ENCODE measurements at places on chromosomes 5 and 9. TPM values are rescaled to one million over a fixed set of nuclear protein-coding genes. Genes with fewer than 3 reads are reported as not detected.
A peak's percentile ranks its signal among the peaks of the same experiment; 100 is the strongest.

The SPRY4 gene
- total RNA-seq: 1.3 TPM

DNA sequence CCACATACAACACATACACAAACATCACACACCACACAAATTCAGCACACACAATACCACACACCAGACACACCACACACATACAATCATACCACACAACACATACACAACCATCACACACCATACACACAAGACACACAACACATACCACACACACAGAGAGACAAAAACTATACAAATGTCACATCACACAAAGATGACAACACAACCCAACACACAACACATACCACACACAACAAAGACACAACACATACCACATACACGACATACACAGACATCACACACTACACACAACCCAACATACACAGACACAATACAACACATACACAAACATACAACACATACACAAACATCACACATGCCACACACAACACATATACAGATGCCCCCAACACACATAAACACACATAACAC, 44.8 kb downstream of the ROR2 start:
- H3K4me3 ChIP-seq: no peak overlapping the region
- no peaks in the 10 kb centered on the region for H3K27me3 ChIP-seq
- no peak overlapping the region for H3K27ac ChIP-seq
- no peak for DNase-seq

- peaks cover 3% of the 10 kb centered on the region for H3K4me1 ChIP-seq
- DNase-seq: no peak
- no peak overlapping the region for H3K27ac ChIP-seq
- no peak overlapping the region for H3K4me3 ChIP-seq
- H3K36me3 ChIP-seq: no peaks in the 10 kb centered on the region
These were observed 471.7 kb upstream of the RORB start for GRCh38 chr9:74025402-74025925.

GRCh38 chr5:160092960-160093707, 26.1 kb downstream of the PWWP2A start:
- H3K27ac ChIP-seq: no peak overlapping the region
- H3K27me3 ChIP-seq: no peaks in the 10 kb centered on the region
- peaks cover 5% of the 10 kb centered on the region for H3K4me1 ChIP-seq
- H3K4me3 ChIP-seq: no peak overlapping the region
- peaks cover 28% of the 10 kb centered on the region for H3K36me3 ChIP-seq

DNA sequence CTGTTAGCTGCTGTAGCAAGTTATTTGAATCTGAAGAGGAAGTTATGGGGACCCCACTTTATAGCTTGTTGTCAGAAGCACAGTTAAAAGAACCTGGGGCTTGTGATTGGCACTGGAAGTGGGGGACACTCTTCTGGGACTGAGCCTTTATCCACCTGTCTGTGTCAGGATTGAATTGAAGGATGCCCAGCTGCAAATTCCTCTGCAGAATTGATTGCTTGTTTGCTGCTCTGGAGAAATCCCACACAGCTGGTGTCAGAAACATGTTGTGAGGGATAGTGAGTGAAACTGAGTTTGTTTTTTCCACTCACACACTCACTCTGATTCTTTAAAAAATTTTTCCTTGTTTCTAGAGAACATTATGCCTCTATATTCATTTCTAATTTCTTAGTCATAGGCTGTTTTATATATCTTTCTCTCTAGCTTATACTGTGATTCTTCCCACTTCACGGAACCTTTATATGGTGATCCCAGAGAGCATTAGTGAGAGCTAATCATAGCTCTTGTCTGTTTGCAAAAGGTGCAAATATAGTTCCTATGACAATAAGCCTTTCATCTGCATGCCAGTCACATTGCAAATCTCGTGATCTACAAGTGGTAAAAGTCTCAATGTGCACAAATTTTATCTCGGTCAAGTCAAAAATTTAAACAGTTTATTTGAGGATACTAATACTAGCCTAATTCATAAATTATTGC, 188.5 kb upstream of the EDIL3 start:
- no peak for DNase-seq
- H3K4me3 ChIP-seq: no peak overlapping the region
- no peaks in the 10 kb centered on the region for H3K4me1 ChIP-seq
- no peaks in the 10 kb centered on the region for H3K27me3 ChIP-seq

The STC2 gene
- not detected for total RNA-seq

GRCh38 chr5:40391642-40392041, 288.1 kb upstream of the PTGER4 start:
- DNase-seq: no peak
- H3K4me3 ChIP-seq: no peak overlapping the region
- no peak overlapping the region for H3K27ac ChIP-seq

DNA sequence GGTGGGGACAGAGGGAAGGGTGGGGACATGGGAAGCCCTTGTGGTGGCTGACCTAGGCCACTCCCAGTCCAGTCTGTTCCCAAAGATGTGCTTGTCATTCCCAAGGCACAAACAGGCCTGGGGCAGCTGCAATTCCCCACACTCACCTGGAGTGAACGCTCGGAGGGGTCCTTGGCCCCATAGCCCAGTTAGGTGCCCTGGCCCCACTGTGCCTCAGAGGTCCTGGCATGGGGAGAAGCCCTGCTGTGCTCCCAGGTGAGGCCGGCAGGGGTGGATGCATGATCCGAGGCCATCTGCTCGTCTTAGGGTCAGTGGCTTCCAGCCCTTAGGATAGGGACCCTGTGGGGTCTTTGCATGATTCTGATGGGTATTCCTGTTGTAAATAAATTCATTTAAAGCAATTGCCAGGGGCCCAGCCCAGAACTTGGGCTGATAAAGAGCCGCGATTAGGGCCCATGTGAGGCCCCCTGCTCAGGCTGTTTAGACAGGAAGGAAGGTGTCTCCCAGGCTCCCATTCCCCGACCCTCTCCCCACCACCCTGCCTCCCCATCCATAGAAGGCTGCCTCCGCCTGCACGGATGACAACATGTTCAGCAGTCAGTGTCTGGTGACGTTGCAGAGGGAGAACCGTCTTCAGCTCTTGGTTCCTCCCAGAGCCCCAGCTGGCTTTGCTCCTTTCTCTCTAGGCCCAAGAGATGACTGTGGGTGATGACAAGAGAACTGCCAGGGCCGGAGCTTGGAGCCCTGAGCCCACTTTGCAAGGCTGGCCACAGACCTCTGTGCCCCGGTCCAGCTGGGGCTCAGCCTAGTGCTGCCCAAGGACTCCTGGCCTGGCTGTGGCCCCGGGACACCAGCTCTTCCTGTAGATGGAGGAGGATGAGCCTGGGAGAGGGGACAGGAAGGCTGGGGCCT, 28.4 kb upstream of the IRX4 start:
- H3K27me3 ChIP-seq: no peaks in the 10 kb centered on the region
- no peak for DNase-seq
- no peaks in the 10 kb centered on the region for H3K4me1 ChIP-seq
- no peak overlapping the region for H3K27ac ChIP-seq
- H3K36me3 ChIP-seq: no peaks in the 10 kb centered on the region

The PSD2 gene
- total RNA-seq: 1.3 TPM

DNA sequence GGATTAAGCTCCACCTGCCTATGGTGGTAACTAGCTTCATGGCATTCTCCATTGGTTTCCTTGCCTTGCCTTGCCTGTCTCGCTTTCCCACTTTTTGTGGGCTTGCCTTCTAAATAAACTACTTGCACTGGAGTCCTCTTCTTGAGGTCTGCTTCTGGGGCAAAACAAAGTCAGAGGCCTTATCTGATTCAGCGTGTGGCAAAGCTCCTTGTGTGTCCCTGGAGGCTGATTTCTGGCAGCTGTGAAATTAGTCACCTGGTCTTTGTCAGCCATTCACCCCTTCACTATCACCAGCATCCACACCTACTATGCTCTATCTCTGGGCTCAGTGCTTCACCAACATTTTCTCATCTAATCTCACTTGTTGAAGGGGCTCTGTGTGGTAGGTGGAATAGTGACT, 176.2 kb downstream of the SEC61B start:
- H3K4me1 ChIP-seq: no peaks in the 10 kb centered on the region
- H3K36me3 ChIP-seq: no peaks in the 10 kb centered on the region
- H3K27ac ChIP-seq: no peak overlapping the region
- H3K4me3 ChIP-seq: no peak overlapping the region
- no peaks in the 10 kb centered on the region for H3K27me3 ChIP-seq

The SHOC1 gene
- not detected for total RNA-seq

DNA sequence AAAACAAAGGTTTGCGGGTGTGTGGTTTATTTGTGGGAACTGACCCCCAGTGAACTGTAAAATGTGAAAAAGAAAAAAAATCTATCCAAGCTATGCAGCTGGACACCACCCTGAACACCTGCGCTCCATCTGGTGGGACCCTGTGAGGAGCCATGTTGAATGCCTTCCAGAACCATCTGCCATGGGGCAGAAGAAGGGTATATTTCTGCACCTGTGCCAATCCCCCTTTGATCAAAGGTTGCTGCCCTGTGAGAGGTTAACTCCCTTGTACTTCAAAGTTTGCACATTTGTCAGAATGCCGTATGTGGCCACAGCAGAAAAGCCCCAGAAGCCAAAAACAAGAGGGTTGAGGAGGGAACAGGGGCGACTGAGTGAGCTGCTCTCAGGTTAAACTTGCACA, 148.5 kb upstream of the ALDH1B1 start:
- no peaks in the 10 kb centered on the region for H3K27me3 ChIP-seq
- no peak overlapping the region for H3K27ac ChIP-seq
- no peak for DNase-seq
- no peaks in the 10 kb centered on the region for H3K4me1 ChIP-seq
- H3K4me3 ChIP-seq: no peak overlapping the region
- H3K36me3 ChIP-seq: no peaks in the 10 kb centered on the region

DNA sequence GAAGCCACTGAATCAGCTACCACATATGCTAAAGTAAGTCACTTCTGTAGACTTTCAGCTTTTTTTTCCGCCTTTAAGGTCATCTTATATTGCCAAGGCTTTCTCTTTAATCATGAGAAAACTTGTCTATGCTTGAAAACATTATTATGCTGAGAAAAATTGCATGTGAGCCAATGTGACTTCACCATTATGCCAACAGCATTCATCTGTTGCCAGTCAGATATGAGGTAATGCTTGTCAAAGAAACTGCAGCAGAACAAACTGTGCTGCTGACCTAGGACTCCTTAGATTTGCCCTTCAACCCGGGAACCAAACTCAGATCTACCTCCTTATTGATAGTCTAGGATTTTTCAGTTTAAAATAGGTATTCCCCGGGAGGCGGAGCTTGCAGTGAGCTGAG, 34.3 kb downstream of the SLC44A1 start:
- no peaks in the 10 kb centered on the region for H3K4me1 ChIP-seq
- DNase-seq: no peak
- H3K36me3 ChIP-seq: no peaks in the 10 kb centered on the region
- H3K27ac ChIP-seq: no peak overlapping the region
- H3K4me3 ChIP-seq: no peak overlapping the region

GRCh38 chr5:120735076-120735475, 271.0 kb downstream of the PRR16 start:
- no peak overlapping the region for H3K27ac ChIP-seq
- H3K36me3 ChIP-seq: no peaks in the 10 kb centered on the region
- H3K4me1 ChIP-seq: no peaks in the 10 kb centered on the region
- no peak for DNase-seq
- H3K4me3 ChIP-seq: no peak overlapping the region
- no peaks in the 10 kb centered on the region for H3K27me3 ChIP-seq

DNA sequence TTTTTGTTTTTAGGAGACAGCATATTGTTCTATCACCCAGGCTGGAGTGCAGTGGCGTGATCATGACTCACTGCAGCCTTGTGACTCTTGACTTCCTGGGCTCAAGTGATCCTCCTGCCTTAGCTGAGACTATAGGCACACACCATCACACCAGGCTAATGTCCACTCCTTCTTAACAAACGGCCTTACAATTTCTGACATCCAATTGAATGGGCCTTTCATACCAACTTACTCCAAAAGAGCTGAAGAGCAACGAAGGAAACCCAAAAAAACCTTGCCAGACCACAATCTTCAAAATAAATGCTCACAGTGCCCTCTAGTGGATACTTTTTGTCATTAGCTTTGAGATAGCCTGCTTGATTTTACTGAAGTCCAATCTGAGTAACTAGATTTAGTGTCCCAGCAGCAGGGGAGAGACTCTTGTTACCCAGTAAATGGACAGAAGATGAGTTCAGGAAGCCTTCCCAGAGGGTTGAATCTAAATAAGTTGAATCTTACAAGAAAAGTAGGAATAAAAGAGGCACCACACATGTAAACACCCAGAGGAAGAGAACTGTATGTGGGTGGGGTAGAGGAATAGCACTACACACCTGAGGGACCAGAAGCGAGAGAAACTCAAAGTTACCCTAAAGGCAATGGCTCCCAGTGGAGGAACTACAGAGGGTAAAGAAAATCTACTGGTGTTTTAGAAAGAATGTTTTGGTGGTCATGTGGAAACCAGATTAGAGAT, 9.3 kb downstream of the ZNF622 start:
- H3K27ac ChIP-seq: peak overlapping the region; percentile 2
- H3K36me3 ChIP-seq: peaks cover 82% of the 10 kb centered on the region
- H3K27me3 ChIP-seq: no peaks in the 10 kb centered on the region
- H3K4me3 ChIP-seq: no peak overlapping the region

DNA sequence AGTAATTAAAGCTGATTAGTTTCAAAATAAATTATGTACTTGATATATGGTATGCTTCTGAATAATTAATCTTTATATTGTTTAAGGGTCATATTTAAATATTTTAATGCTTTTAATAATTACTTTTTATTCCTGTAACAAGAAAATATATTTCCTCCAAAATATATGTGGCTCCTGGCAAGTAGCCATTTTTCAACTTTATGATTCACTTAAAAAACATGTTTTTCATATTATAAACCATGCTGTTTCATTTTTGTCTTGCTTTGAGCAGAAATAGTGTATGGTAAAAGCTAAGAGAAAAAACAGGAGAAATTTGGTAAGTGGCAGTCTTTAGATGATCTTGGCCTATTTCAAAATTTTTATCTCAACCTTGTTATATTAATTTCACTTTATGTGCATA, 14.6 kb downstream of the SPATA9 start:
- H3K27me3 ChIP-seq: no peaks in the 10 kb centered on the region
- H3K4me3 ChIP-seq: no peak overlapping the region
- no peaks in the 10 kb centered on the region for H3K36me3 ChIP-seq

The TSSK1B gene
- not detected for total RNA-seq

DNA sequence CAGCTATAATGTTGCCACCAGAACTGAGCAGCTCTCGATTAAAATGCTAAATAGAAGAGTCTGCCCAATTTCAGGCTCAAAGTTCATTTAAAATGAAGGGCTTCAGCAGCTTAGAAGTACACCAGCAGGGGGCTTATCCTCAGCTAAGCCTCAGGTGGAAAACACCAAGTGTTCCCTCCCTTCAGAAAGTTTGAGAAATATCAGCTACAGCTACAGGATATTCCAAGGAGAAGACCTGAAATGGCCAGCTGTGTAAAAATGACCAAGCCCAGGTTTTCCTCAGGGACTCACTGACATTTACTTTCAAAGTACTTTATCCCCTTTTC, 395.4 kb downstream of the DTWD2 start:
- no peak overlapping the region for H3K4me3 ChIP-seq
- no peaks in the 10 kb centered on the region for H3K27me3 ChIP-seq
- H3K36me3 ChIP-seq: no peaks in the 10 kb centered on the region
- H3K27ac ChIP-seq: no peak overlapping the region

- DNase-seq: no peak
- no peak overlapping the region for H3K4me3 ChIP-seq
- H3K27me3 ChIP-seq: peaks cover 12% of the 10 kb centered on the region
These were observed 192.2 kb downstream of the HSD17B3 start for GRCh38 chr9:96109680-96110351.
